ENCODE measurements at places on chromosomes 16 and 17. TPM values are rescaled to one million over a fixed set of nuclear protein-coding genes. Genes with fewer than 3 reads are reported as not detected.

Gene NLRP1
- total RNA-seq: 24.0 TPM

Gene CLEC3A
- not detected for total RNA-seq

Gene GNG13
- total RNA-seq: not detected

Gene CD7
- 0.31 TPM for total RNA-seq

Gene AMDHD2
- total RNA-seq: 38.7 TPM
